ENCODE measurements at places on chromosomes 13 and 19. TPM values are rescaled to one million over a fixed set of nuclear protein-coding genes. Genes with fewer than 3 reads are reported as not detected.
A peak's percentile ranks its signal among the peaks of the same experiment; 100 is the strongest.

DNAJB1 gene
- total RNA-seq: 337 TPM

NANOS3 gene
- total RNA-seq: not detected

ZNF254 gene
- total RNA-seq: 5.9 TPM

GRCh38 chr13:108266321-108266990 is 3.1 kb upstream of the TNFSF13B start:
- ATAC-seq: no peak

DNA sequence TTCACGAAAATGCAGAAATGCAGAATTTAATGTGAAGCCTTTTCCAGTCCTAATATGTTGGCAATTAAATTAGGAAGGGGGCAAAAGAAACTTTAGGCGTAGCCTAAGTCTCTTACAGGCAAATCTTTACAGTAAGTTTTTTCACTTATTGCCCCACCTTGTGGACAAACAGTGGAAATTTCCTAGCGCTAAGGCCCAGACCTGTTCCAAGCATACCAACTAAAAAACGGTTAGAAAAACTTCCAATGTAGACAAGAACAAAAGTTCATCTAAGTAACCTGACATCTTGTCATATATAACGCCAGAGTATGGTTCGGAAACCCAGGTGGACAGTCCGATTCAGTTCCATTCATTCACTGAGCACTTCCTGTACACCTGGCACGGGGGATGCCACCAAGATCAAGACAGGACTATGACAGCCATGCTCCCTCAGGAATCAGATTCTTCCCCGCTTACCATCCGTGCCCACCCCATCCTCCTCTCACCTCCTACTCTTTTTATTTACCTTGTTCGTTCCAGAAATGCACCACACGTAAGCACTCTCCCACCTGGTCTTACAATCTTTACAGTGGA is 4.9 kb downstream of the ZAR1L start:
- ATAC-seq: peak; percentile 53
